NCI-H1436 (cell line): ENCODE measurements at places on chromosomes 13 and 19.

GRCh38 chr13:51034906-51035305, 76.2 kb downstream of the C13orf42 start:
- DNase-seq = no peak

DNA sequence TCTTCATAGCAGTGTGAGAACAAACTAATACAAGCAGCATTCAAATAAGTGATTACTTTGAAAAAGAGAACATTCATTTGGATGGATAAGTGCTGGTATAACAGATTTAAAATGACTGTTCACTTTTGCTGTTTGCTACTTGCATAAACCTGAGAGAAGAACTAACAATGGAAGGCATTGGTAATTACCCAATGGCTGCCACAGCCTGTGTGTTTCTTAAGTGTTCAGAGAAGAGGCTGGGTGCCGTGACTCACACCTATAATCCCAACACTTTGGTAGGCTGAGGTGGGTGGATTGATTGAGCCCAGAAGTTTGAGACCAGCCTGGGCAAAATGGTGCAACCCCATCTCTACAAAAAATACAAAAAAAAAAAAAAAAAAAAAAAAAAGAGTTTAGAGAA, 4.9 kb upstream of the TEX26 start:
- no peak for DNase-seq

DNA sequence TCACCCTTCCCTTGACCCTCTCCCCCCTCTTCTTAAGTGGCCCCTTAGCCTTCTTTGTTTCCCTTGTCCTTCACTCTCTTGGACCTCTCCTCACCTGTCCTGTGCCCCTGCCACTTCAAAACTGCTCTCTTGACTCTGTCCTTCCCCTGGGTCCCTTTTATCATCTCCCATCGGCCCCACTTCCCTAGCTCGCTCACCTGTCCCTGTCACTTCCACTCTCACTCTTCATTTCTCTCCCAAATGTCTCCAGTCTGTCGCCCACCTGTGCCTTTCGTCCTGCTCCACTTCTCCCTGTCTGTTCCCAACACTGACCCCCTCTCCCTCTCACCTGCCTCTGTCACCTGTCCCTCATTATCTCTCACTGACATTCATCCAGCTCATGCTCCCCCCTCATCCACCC, 699 bp downstream of the IFNL1 start:
- DNase-seq = no peak

- no peak for DNase-seq
Observed at GRCh38 chr19:39182174-39182505, 14.6 kb upstream of the NCCRP1 start.

GRCh38 chr19:48310227-48310626, 15.1 kb upstream of the EMP3 start:
- DNase-seq = no peak

DNA sequence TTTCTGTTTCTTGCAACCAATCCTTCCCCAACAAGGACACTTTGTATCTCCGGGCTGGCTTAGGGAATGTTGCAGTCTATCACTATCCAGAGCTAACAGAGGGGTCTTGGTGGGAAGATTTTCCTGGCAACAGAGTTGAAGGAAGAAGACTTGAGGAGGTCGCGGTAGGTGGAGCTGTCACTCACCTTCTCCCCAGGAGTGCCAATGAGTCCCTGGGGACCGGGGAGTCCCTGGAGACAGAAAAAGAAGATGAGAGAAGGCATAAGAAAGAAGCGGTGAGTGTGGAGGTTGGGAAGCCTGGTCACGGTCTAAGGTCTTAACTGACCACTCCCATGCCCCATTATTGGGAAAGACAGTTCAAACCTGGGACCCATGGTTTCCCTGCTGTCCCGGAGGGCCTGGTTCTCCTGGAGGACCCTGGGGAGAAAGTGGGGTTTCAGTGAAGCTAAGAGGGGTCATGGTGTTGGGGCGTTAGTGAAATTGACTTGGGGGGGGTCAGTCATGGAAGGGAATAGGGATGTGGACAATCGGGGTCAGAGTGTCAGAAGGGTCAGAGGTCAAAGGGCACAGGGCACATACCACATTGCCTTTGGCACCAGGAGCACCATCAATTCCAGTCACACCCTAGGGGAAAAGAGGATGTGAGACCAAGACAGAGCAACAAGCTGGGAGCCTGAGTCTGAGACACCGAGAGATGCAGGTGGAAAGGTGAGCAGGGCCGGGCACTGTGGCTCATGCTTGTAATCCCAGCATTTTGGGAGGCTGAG, 18.7 kb downstream of the COL5A3 start:
- DNase-seq = no peak

- DNase-seq = no peak
Observed at GRCh38 chr19:46724468-46724867, 7.6 kb upstream of the PRKD2 start.

GRCh38 chr19:31260171-31260933, 88.9 kb downstream of the TSHZ3 start:
- no peak for DNase-seq

DNA sequence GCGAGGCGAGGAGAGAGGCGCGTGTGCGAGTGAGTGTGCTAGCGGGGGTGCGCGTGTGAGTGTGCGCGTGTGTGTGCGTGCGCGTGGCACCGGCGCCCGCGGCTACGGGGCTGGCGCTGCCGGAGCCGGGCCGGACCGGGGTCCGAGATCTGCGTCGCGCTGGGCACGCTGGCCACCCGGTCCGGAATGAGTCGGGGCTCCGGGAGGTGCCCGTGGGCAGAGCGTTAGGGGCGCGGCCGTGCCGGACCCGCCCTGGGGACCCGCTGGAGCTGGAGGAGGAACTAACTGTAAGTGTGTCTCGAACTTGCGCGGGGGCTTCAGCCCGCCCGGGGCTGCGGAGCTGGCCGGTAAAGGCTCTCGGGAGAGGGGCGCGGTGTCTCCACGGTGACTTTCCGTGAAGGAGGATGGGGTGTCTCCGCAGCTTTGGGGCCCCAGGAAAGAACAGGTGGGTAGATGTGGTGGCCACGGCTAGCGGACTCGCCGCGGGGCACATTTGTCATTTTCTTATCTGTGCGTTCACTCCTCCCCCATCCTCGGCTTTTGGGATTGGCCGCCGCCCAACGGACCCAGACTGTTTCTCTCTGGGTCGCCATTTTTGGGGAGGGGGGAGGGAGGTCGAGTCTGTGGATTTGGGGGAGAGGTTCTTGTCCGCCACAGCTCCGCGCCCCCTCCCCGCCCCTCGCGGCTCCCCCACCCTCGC, 10.1 kb upstream of the SOX1 start:
- DNase-seq = no peak

- DNase-seq = no peak
Observed at GRCh38 chr19:34432797-34433196, 4.6 kb downstream of the UBA2 start.

DNA sequence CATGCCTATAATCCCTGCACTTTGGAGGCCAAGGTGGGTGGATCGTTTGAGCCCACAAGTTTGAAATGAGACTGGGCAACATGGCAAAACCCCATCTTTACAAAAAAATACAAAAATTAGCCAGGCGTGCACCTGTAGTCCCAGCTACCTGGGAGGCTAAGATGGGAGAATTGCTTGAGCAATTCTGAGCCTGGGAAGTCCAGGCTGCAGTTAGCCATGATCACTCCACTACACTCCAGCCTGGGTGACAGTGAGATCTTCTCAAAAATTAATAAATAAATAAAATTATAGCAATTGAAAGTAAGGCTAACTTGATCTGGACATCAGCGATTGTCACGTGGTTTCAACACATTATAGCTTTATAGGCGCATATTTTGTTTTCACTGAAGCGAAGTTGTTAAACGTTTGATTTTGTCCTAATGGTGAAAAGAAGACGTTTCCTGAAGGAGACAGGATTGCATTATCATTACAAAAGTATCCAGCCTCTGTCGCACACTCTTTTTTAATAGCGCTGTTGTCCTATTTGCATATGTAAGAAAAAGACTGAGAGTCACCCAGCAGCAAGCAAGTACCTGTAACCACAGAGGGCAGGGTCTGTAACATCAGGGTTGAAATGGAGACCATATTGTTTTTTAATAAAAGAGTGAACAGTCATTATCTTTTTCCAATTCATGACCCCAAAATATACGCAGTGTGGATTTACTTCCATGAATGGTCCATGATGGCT, 335.7 kb downstream of the DCT start:
- DNase-seq = no peak

DNA sequence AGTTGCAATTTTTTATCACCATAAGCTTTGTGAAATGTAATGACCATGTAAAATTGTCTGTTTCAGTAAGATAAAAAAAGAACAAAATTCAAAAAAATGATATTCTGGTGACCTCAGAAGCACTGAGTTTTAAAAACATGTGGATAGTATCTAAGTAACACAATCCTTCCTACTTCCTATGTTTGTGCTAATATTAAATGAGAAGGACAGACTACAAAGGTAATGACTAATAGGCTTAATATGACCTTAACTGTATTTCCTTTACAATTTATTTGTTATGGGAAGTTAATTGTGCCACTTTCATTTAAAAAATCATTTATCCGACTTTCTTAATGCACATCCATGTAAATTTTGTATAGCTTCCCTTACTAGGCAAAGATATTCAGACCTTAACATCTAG, 1030.4 kb upstream of the ATXN8OS start:
- no peak for DNase-seq

- DNase-seq = no peak
Observed at GRCh38 chr19:18861235-18861634, 29.5 kb downstream of the UPF1 start.

GRCh38 chr13:32048816-32049215, 17.2 kb downstream of the FRY start:
- no peak for DNase-seq

GRCh38 chr19:39465956-39466747, 14.5 kb upstream of the TIMM50 start:
- no peak for DNase-seq

GRCh38 chr19:13870873-13871272, 6.1 kb upstream of the NANOS3 start:
- DNase-seq = no peak

DNA sequence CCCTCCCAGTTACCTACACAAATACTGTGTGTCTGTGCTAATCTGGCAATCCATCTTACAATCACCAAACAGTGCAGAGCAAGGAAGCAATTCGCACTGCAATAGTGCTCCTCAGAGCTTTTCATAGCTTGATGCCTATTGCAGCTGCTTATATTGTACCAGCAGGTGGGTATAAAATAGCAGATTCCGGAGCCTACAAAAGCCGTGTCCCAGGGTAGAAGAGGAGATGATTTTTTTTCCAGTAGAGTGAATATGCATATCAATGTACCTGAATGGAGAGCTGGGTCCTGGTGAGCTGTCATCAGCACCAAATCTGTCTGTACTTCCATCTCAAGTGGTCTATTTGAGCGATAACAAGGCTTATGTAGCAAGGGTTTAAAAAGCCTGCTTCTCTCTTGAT, 668.4 kb downstream of the DIAPH3 start:
- no peak for DNase-seq

GRCh38 chr19:28558783-28559182, 654.2 kb downstream of the UQCRFS1 start:
- no peak for DNase-seq

- DNase-seq = no peak
Observed at GRCh38 chr19:28502879-28503734, 709.8 kb downstream of the UQCRFS1 start.

- DNase-seq = no peak
Observed at GRCh38 chr13:112489199-112489598, 98.8 kb downstream of the TUBGCP3 start.

GRCh38 chr19:15220833-15221232, 11.4 kb downstream of the EPHX3 start:
- no peak for DNase-seq

GRCh38 chr13:36154567-36155291, 23.5 kb upstream of the DCLK1 start:
- no peak for DNase-seq

- no peak for DNase-seq
Observed at GRCh38 chr13:30204564-30204963, 102.8 kb downstream of the KATNAL1 start.

GRCh38 chr13:90880790-90881189, 466.7 kb upstream of the MIR17HG start:
- DNase-seq = no peak

DNA sequence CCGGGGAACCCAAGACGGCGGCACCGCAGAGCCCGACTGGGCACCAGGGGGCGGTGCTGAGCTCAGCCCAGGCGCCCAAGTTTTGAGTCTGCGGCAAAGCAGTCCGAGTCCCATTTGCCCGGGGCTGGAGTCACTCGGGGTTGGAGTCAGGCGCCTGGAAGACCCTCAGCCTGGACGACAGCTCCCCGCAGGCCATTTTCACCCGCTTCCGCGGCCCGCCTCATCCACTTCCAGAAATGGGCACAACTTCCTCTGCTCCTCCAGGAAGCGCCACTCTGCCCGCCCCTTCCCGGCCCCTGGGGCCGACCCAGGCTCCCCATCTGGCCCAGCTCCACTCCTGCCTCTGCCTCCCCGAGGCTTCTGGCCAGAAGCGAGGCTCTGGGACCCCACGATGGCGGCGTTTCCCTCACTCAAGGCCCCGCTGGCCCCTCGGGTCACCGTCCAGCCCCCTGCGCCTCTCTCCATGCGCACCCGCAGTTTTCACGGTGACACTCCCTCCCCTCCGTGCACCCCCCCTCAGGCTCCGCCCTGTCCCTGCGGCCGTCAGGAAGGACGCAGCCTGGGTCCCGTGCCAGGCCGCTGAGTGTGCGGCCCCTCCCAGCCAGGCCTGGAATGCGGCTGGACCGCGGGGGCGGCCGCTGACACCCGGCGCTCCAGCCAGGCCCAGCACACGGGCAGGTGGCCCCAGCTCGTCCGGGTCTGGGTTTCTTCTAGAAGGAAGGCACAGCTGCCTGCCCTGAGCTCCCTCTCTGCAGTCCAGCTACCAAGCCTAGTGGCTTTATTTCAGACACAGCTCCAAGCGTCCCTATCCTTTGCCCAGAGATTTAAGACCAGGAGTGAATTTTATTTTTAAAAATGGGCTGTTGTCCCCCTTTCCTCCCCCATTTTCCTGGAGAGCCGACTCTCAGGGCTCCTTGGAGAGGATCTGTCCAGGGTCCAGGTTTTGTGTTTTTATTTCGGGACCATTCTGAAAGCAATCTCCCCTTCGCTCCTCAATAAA, 4.7 kb downstream of the SERTAD1 start:
- DNase-seq = peak; percentile 32

- DNase-seq = no peak
Observed at GRCh38 chr19:27833031-27833430, 1379.9 kb downstream of the UQCRFS1 start.

DNA sequence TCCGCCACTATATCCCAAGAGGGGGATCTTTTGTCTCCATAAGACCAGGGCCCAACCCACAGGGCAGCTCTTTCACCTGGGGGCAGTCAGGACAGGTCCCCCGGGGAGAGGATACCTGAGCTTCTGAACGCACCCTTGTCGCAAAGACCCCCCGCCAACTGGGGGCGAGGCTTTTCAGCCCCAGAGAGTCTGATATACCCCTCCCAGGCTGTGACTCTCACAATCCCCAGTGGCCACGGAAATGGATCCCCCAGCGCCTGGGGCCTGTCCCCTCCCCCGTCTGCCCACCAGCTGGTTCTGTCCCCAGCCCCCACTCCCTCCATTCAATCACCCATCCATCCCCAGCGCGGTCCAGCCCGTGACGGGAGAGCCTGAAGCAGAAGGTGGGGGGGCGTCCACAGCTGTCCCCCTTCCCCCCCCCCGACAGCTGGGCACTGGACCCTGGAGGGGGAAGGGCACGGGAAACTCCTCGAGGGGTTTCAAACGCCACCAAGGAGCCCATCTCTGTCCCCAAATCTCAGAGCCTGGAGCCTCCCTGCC, 823 bp downstream of the DOCK6 start:
- DNase-seq = no peak
